Fibroblast of skin of left quadriceps (primary cell): ENCODE measurements at places on chromosomes 4 and X.

DNA sequence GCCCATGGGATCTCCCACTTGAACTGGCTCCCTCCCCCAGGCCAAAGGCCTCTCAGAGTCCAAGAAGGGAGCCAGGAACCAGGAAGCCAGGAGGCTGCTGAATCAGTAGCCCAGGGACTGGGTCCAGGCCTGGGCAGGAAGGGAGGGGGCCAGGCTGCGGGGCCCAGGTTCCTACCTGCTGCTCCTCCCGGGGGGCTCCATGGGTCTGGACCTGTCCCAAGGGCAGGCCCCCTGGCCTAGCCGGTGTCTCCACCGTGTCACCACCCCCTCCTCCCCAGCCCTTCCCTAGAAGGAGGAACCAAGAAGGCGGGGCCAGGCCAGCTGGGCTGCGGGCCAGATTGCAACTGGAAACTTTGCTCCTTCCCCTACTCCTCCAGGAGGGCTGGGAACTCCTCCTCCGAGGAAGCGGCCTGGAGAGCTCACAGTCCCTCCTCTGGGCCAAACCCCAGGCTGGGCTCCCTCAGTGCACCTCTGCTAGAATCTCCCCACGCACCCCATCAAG, at the start of gene IQSEC2:
TSS of gene IQSEC2 (minus strand) at position 264 of the 502 bp plus-strand sequence.
- peak; percentile 46 for DNase-seq

GRCh38 chr4:111921714-111922113, 223.5 kb upstream of the FAM241A start:
- no peak for DNase-seq

DNA sequence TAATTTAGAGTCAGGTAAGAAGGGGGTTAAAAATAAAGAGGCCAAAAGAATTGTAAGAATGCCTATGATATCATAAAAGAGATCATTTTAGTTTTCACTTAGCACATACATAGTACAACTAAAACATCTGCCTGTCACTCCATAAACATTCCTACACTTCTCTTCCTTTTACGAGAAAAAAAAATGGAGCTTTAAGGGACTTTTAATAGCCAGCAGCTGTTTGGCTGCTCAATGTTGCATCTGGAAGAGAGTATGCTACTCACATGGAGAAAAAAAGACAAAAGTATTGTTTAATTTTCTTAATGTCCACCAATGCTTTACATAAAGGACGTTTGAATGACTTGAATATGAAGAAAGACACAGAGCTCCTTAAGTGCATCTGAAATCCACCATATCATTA, 48.7 kb upstream of the TNIP3 start:
- DNase-seq, result no peak

GRCh38 chrX:150291014-150291413, 72.1 kb upstream of the MAMLD1 start:
- DNase-seq, result no peak

- no peak for DNase-seq
Measured at GRCh38 chr4:129377131-129377845, 281.3 kb downstream of the C4orf33 start.

DNA sequence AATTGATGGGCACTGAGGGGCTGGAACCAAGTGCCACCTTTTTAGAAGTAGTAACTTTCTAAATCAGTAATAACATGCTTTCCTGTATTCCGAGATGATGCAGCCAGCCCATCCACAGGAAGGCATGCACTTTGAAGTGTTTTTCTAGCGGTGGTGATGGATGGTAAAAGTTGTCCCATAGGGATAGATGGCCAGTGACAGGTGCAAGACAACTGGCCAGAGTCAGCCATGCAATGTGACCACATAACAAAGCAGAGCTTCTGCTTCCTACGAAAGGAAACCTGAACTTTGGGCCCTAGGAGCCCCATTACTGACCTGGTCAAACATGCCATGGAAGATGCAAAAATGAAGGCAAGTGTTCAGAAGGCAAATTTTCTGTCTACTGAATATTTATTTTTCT, 72.3 kb downstream of the NR3C2 start:
- DNase-seq, result no peak

- DNase-seq, result no peak
Measured at GRCh38 chr4:119743644-119744043, 115.0 kb upstream of the PDE5A start.

DNA sequence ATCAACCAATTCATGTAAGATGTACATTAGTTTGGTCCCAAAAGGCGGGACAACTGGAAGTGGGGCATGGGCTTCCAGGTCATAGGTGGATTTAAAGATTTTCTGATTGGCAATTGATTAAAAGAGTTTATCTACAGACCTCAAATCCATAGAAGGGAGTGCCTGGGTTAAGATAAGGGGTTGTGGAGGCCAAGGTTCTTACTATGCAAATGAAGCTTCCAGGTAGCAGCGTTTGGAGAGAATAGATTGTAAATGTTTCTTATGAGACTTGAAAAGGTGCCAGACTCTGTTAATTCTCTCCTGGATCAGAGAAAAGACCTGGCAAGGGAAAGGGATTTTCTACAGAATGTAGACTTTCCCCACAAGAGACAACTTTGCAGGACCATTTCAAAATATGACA, 2.4 kb downstream of the MGST2 start:
- no peak for DNase-seq

- DNase-seq, result no peak
Measured at GRCh38 chrX:50776248-50776647, 37.7 kb downstream of the SHROOM4 start.

DNA sequence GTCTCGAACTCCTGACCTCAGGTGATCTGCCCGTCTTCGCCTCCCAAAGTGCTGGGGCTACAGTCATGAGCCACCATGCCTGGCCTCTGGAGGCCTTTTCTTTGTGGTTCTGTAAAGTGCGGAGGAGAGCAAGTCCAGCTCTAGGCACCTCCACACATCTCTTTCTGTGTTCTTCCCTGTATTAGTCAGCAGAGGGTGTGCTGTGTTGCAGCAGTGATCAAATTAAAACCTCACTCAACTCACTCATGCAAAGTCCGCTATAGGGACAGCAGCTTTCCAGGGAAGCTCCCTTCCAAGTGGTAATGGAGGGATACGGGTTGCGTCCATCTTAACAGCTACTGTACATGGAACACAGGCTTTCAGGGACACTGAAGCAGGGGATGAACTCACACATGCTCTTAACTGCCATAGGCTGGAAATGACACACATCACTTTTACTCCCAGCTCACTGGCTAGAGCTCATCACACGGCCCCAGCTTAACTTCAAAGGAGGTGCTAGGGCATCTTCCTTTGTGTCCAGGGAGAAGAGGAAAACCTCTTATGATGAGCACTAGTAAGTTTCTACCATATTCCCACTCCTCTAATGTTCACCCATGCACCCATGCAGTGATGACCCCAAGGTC, 36.0 kb upstream of the CCNG2 start:
- DNase-seq, result no peak

DNA sequence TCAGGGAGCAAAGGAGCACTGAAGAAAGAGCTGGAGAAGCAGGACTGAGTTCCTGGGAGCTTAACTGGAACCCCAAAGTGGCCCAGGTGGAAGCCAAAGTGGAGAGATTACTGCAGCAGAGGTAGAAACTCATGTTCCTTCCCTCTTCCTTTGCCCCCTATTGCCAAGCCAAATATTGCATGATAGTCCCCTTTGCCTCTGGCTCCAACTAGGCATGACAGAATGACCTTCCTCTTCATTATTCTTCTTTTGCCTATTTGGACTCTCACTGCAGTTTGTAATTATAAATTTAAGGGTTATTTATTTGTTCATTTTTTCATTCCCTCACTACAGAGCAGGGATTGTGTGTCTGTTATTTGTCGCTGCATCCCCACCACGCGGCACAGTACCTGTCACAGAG, 22.1 kb upstream of the SPANXB1 start:
- no peak for DNase-seq

- DNase-seq, result no peak
Measured at GRCh38 chrX:8820910-8821527, 19.8 kb upstream of the FAM9A start.

GRCh38 chr4:10584042-10584441, 100.5 kb downstream of the CLNK start:
- no peak for DNase-seq

- no peak for DNase-seq
Measured at GRCh38 chr4:39235021-39235420, 52.7 kb downstream of the WDR19 start.

- no peak for DNase-seq
Measured at GRCh38 chrX:19388741-19389140, 45.0 kb downstream of the PDHA1 start.

GRCh38 chrX:113868711-113869110, 715.2 kb upstream of the HTR2C start:
- DNase-seq, result no peak

DNA sequence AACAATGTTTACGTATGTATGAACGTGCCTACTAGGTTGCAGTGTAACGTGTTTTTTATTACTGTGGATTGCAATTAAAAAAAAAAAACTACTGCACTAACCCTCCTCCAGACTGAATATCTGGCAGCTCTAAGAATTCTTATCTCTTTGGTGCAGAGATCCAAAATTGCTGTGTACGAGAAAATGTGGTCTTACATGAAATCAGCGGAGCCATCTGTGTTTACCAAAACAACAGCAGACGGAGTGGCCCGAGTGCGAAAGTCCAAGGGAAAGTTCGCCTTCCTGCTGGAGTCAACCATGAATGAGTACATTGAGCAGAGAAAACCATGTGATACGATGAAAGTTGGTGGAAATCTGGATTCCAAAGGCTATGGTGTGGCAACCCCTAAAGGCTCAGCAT, 268.1 kb downstream of the THOC2 start:
- DNase-seq, result no peak
